Brain pericyte (primary cell): ENCODE measurements at places on chromosomes 7 and 10.

GRCh38 chr10:108184114-108184513, 1019.6 kb upstream of the SORCS1 start:
- DNase-seq, result no peak

GRCh38 chr7:84228526-84228925, 33.9 kb upstream of the SEMA3A start:
- DNase-seq, result no peak

GRCh38 chr7:127415060-127415742, 22.7 kb upstream of the ZNF800 start:
- no peak for DNase-seq

GRCh38 chr7:65477326-65477725, 103.7 kb downstream of the ZNF92 start:
- DNase-seq, result no peak

- no peak for DNase-seq
These were observed 35.6 kb downstream of the PLAU start for GRCh38 chr10:73946253-73947145.

DNA sequence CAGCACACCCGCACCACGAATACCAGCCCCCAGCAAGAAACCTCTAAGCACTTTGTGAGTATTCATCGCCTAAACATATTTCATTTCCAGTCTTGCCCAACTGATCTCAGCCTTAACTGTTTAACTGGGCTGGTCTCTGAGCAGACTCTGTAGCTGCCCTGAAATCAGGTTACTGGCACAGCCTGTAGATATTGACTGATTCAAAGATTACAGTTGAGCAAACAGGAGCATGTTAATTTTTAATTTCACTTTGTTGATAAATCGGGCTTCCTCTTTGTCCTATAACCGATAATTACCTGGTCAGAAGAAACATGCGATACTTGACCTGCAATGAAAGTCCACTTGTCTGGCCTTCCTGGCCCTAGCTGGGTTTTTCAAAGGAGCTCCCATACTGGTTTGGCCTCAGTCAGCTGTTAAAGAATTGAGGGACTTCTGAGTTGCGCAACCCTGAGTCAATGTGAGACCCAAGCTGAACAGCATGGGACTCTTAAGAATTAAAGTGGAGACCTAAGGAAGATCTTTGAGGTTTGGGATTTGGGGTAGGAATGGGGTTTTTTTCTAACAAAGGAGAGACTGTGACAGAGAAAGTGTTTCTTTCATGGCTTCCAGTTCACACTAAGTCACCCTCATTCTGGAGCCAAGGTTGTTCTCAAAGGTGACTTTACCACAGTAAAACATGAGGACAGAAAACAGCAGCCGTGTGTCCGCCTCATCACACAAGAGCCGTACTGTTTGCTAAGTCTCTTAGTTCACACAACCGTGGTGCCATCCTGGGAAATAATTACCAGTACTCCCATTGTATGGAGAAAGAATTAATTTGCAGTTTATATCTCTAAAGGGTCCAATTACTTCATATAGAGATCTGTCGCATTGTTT, 75.9 kb downstream of the PPP1R3C start:
- no peak for DNase-seq

- DNase-seq, result peak; percentile 37
These were observed 47.4 kb downstream of the DENND11 start for GRCh38 chr7:141654551-141654950.

GRCh38 chr7:77239471-77239870, 39.9 kb upstream of the FGL2 start:
- DNase-seq, result no peak

- DNase-seq, result no peak
These were observed 295.0 kb downstream of the PARD3 start for GRCh38 chr10:34520084-34520483.

- no peak for DNase-seq
These were observed 381.4 kb upstream of the PODXL start for GRCh38 chr7:131937868-131938267.

GRCh38 chr7:143973870-143974416, 19.3 kb downstream of the OR2F1 start:
- DNase-seq, result no peak

DNA sequence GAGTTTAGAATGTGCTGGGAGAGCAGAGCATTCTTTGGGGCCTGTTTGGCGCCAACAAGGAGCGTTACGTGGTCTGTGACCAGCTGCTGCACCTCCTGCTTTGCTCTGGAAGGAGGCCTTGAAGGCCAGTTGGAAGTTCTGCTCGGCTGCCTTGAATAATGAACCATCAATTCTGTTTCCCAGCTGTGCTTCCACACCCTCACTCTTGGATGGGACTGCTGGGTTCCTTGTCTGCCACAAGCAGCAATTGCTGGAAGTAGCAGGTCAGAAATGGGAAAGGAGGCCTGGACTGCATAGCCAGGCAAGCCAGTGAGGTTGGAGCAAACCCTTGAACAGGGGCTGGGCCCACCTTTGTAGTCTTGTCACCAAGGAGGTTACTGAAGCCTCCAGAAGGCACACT, 86.6 kb upstream of the INSYN2A start:
- DNase-seq, result no peak

GRCh38 chr7:141693082-141693481, 8.9 kb downstream of the DENND11 start:
- no peak for DNase-seq

DNA sequence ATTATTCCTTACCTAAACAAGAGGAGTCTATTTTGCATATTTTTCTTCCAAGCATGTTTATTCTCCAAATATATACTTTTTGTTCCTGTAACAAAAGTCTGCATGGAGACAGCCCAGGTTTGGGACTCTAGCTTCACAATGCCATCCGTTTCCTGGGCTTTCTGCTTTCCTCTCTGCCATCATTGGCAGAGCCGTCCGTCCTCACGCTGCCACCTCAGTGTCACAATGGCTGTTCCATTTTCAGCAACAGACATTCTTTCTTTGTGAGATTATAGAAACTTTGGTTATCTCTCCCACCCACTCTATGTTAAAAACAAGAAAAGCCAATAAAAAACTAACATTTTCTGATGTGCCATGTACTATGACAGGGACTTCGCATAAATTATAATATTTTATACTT, 825.2 kb downstream of the REEP3 start:
- DNase-seq, result no peak

GRCh38 chr7:116311816-116312471, 101.6 kb downstream of the TES start:
- DNase-seq, result no peak

DNA sequence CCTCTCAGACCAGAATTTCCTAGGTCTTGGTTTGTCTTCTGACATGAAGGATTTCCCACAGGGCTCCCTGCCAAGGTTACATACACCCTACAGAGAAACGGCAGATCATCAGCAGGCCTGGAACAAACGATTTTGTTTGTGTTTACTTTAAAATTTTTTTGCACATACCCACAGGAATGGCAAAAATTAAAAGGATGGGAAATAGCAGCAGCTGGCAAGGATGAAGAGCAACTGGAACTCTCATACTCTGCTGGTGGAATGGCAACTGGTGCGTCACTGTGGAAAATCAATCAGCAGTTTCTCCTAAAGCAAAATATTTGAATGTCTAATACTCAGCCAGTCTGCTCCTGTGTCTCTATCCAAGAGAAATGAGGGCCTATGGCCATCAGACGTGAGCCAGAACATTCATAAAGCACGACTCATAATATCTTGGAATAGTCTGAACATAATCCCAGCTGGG, 6.5 kb downstream of the BAIAP2L1 start:
- DNase-seq, result peak; percentile 76

- no peak for DNase-seq
These were observed 19.9 kb downstream of the FBXW4 start for GRCh38 chr10:101675115-101675514.

GRCh38 chr7:22584179-22584578, 84.2 kb upstream of the STEAP1B start:
- no peak for DNase-seq

- DNase-seq, result peak; percentile 37
These were observed 81.7 kb downstream of the RNF32 start for GRCh38 chr7:156722043-156722826.

DNA sequence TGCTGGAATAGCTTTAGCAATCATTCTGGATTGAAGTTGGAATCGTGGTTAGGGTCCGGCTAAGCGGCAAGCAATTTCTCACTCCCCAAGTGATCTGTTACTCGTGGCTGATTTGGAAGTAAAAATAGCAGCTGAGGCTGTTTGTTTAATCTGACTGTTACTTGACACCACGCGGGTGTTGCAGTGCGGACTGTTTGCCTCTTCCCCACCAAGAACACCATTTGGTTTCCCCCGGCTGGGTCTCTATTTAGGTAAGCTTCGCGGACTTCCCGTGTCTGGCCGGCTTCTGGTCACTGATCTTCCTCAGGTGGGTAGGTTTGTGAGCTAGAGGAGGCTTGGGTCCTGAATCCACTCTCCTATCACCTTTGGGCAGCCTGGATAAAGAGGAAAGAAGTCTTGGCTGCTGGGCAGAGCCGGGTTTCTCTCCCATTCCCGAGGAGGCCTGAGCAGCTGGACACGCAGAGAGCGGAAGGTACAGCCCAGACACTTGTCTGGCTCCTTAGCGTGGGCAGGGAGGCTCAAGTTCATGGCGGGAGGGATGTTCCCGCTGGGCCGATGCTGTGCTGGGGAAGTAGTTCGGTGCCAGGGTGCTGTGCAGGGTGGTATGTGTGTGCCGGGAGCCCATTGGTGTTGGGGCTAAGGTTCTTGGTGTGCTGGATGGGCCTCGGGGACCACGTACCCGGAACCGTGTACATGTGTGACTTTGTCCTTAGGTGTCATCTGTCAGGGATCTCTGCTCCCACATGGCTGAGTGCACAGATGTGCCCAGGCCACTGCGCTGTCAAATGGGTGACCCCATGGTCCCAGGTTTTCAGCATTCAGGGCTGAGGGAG, at the start of gene C10orf71:
C10orf71 (plus strand) TSS at position 188 of the 833 bp plus-strand sequence. CDS start 23,376 bp downstream, outside the sequence.
- no peak for DNase-seq

GRCh38 chr10:93652857-93653256, 40.5 kb downstream of the PDE6C start:
- no peak for DNase-seq

DNA sequence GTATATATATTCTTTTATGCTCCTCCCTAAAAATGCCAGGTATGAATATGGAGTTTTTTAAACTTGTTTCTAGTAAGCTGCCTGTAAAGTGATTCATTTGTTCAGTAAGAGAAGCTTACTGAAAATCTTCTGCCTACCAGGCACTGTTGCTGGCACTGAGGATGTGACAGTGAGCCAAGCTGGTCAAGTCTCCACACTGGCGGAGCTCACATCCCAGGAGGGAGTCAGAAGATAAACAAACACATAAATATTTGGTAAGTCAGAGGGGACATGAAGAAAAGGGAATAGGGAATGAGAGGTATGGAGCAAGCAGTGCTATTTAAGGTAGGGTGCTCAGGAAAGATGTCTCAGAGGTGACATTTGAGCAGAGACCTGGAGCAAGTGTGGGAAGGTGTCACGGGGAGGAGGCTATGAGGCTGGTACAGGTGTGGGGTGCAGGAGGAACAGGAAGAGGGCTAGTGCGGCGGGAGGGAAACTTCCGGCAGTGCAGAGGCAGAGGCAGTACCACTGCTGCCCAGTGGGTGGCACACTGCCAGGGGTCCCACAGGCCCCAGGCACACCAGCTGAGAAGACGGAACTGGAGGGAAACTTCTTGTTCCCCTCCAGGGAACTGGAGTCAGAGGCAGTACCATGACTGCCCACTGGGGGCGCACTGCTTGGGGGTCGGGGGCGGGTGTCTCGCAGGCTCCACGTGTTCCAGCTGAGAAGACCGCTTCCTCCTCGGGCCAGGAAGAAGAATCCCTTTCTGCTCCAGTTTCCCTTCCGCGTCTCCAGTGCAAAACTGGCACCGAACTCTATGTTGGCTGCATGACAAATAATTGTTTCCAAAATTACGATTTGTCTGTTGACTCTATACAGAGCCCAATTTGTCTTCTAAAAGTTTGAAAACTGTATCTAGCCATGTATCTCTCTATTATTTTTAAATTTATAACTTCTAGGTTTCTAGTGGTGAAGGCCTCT, 161.0 kb downstream of the TEX36 start:
- DNase-seq, result no peak

GRCh38 chr10:11443468-11444154, 167.8 kb downstream of the USP6NL start:
- DNase-seq, result no peak

DNA sequence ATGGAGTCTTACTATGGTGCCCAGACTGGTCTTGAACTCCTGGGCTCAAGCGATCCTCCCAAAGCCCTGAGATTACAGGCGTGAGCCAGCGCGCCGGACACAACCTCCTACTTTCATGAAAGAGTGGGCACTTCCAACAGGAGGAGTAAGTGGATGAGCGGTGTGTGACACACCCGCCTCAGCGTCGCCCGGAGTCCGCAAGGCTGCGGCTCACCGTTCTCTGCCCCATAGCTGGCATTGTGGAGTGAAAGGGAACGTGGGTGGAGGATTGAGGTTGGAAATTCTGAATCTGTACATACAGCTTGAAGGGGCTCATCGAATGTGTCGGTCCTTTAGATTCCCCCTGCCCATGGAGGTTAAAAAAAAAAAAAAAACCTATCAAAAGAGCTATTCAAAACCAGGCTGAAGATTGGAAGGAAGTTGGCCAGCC, 524 bp upstream of the PRXL2A start:
- DNase-seq, result no peak

DNA sequence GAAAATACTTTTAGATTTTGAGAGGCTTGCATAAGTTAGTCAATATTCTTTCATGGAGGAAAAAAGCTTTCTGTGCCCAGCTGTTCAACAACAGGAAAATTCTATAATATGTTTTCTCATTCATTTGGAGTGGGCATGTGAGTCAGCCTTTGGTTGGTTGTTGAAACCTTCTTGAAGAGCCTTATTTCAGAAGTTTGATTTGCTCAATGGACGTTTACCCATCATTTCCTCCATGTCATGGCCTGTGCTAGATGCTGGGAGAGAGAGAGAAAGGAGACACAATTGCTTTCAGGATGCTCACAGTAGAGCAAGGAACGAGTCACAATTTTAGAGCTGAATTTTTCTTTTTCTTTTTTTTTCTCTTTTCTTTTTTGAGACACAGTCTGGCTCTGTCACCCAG, 181.7 kb downstream of the PRKCQ start:
- no peak for DNase-seq

DNA sequence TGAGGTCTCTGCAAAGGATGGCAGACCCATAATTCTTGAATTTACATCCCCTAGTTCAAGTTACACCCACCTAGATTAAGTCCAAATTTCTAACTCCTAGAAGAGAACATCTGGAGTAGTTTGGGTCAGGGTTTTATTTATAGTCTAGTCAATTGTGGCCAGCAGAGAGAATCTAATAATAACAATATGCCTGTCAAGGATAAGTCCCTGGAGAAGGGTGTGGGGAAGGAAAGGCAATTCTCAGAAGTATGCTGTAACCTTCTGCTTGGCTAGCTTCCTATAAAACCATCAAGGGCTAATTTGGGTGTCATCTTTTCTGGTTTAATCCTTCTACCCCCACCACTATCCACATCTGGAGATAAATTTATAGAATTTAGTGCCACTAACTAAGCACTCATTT, 52.8 kb upstream of the SEMA3E start:
- no peak for DNase-seq

DNA sequence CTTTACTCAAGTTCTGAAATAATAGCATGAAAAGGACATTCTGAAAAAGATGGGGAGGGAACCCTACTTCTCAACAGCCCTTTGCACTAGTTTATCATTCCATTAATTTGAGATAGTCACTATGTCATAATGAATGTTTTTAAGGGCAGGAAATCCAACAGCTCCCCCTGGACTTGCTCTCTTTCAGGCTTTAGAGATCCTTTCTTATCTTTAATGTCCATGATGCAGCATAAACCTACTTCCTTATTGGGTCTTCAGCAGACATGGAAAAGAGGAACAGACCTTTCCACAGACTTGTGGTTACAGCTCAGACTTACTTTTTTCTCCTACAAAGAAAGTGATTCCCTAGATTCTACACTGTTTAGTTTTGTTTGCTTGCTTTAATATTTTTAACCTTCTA, 87.3 kb downstream of the IDE start:
- no peak for DNase-seq
